ENCODE measurements at places on chromosomes 4 and X.

DNA sequence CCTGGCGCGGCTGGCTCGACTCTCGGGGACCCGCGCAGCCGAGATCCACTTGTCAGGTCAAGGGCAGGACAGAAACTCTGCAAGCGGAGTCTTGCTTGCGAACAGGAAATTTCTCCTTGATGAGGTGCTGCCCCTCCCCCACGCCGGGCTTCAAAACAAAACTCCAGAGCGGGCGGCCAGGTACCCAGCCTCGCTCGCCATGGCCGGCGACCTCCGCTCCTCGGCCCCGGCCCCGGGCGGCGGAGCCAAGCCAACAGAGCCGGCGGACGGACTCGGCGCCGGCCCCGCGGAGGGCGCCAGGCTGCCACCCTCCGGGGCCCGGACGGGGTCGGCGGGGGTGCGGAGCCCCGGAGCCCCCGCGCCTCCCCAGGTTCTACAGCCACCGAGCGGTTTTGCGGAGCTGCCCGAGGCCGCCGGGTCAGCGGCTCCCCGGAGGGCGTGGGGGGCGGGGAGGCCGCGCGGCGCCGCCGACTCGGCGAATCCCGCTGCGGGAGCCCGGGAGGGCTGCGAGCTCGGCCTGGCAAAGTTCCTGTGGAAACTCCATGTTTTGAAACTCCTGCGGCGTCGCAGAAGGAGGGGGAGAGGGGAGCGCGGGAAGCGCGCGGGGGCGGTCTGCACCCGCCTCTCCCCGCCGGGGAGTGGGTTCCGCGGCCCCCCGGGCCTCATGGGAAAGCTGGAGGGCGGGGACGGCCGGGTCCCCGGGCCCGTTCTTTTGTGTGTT is 11.7 kb upstream of the BCOR start:
- DNase-seq: peak; percentile 57

DNA sequence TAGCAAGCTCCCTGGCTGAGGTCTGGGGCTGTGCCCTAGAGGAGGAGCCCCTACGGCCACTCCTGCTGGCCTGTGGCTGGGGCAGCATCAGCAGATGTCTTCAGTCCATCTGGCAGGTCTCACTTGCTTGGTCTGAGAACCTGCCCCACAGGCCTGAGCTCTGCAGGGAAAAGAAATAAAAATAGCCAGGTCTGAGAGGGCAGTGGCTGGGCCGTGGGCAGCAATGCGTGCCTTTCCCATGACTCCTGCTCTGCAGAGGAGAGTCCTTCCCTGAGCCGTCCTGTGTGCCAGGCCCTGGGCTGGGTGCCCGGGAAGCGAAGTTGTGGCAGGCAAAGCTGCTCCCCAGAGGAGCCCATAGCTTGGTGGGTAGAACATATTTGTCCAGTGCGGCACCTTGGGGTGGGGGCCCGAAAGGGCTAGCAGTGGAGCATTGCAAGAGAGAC is 11.3 kb upstream of the KIAA0232 start:
- no peak for DNase-seq

DNA sequence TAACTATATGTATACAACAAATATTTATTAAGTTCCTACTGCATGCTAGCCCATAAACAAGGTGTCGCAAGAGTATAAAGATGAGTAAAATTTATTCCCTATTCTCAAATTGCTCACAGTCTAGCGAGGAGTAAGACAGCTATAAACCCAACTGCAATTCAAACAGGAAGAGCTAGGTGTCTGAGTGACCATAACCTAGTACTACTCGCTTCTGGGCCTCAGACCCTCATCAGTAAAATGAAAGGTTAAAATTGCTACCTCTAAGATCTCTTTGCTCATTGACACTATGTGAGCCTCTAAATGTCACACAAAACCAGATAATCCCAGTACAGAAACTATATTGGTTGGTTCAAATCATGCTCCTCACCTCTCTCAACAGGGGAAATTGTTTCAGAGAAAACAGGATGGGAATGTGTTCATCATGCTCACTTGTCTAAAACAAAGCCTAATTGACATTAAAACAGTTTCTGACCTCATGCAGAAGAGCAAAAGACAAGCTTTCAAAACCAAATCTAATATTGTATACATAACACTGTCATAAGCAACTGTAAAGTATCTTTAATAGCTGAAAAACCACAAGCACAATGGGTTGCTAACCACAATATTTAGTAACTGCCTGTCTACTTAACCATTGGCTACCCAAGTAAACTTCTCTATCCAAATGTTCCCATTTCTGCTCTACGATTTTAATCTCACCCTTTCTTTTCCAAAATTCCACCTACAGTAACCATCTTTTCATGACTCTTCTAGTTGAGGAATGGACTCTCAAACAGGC is 264.6 kb upstream of the FMR1 start:
- DNase-seq: no peak

DNA sequence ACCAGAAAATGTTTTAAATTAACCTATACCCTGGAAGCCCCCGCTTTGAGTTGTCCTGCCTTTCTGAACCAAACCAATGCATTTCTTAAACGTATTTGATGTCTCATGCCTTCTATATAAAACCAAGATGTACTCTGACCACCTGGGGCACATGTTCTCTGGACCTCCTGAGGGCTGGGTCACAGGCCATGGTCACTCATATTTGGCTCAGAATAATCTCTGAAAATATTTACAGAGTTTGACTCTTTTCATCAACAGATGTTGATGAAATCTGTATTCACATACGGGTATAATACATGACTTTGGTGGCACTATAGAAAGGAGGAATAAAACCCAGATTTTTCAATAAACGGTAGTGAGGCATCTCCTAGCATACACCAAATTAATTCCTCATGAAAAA is 55.7 kb downstream of the STAP1 start:
- DNase-seq: no peak

GRCh38 chrX:149541521-149542047 is 772 bp downstream of the EOLA1 start:
- no peak for DNase-seq

- DNase-seq: no peak
Measured at GRCh38 chr4:17688011-17688441, 73.6 kb downstream of the MED28 start.

DNA sequence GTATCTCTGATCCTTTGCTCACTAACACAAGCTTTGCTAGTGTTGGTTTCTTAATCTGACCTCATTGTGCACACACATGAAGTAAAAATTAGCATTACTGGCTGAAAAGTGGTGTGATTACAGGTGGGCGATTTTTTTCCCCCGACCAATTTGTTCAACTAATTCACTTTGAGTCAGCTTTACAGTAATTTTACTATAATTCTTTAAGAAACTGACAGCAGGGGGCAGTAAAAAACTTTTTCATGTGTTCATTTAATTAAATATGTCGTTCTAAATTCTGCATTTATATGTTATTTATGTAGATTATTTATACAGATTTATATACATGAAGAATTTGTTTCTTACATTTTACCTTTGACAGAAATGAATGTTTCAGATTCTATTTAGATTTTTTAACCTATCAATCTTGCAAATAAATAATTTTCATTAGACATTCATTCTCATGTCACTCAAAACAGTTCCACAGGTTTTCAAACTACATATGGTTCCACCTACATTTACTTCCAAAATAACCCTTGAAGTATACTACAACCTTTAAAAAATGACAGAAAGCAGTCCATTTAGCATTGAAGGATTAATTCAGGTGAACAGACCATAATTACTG is 17.5 kb downstream of the PALLD start:
- peak; percentile 54 for DNase-seq

DNA sequence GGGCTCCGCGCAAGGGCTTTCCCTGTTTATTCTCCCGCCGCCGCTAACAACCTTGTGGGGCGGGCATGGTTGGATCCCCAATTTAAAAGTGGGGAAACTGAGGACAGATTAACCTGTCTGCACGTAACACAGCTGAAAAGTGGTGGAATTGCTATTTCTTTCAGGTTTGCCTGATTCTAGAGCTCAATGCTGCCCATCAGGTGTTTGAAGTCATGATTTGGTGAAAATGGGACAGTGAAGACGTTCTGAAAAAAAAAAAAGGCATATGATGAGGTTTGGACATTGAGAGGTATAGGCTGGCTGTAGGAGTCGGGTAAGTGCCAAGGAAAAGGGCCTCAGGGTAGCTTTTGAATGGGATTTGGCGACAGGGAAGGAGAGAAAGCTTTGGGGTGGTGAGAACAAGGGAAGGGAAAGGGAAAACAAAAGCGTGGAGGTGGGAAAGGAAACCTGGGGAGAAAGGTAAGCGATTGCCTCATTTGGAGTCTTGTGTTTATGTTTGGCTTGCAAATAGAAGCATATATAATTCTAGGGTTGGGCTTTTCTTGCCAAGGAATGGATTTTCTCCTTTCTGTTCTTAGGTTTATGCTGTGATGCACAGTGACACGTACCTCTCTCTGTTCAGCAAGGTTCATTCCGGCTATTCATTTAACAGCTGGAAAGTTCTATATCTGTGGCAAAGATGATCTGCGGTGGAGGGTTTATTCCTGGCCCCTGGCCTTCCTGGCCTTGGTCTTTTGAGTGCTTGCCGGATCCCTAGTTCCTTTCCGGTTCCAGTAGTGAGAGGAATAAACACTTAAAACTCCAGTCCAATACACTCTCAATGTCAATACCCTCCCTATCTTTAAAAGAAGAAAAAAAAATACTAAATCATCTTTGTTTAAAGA is 2.4 kb upstream of the STIM2 start:
- DNase-seq: no peak

DNA sequence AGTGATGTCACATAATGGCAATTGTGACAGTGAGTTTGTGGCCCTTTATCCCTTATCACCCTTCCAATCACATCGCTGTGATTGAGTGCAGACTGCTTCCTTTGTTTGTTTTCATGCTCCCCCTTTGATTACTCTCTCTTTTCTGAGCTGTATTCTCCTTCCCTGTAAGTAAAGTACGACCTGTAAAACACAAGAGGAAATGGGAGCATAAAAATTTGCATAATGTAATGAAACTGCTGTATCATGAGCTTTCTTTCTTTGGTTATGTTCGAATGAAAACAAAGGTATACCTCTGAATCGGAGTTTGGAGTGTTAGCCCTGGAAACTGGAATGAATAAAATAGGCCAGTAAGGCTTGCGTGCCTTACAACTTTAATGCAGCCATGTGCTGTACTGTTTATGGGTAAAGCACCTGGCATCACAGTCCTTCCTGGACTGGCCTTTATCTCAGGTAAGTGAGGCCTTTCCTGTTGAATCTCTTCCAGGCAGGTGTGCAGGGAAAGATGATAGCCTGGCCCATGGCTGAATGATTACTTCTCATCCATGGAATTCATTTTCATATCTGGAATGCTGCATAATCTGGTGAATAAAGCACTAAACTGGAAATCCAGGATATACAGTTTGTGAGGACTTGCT is 26.6 kb upstream of the HS3ST1 start:
- DNase-seq: no peak

DNA sequence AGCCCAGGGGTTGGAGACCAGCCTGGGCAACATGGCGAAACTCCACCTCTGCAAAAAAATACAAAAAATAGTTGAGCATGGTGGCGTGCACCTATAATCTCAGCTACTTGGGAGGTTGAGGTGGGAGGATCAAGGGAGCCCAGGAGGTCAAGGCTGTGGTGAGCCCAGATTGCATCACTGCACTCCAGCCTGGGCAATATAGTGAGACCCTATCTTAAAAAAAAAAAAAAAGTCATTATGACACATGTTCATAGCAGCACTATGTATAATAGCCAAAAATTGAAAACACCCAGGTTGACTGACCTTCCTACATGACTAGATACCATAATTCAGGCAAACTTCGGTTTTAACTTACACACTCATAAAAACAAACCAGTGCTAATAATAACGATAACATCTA is 90.8 kb upstream of the RBPJ start:
- no peak for DNase-seq

DNA sequence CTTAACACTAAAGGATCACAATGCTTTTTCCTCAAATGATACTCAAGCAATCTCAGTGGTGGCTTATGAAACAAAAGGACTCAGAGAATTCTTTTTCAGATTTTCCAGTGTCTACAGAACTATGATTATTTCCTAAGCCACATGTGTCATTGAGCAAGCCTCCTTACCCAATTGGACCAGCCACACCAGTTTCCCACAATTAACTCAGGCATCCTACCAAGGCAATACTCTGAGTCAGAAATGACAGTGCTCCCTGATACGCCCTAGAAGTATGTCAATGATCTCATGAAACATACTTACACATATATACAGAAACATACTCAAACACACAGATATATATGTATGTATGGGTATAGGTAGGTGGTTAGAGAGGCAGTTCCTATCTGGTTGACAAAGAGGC is 4.8 kb downstream of the ADAMTS3 start:
- peak; percentile 44 for DNase-seq

GRCh38 chr4:144421839-144422565 is 224.0 kb upstream of the HHIP start:
- no peak for DNase-seq

DNA sequence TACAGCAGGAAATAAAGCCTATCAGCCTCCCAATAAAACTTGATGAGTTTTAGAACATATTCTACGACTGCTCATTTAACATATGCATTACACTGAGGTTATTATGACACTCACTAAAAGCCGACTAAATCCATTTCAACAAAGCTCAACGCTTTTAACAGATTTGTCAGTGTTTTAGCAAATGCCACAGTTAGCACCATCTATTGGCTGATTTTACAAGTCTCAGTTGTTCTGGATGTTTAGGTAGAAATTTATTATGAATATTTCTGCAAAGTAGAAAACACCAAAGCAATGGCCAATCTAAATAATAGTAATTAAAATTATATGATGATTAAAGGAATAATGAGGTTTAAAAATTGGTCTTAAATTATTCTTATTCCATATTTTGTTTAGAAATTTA is 993.2 kb upstream of the PCDH7 start:
- no peak for DNase-seq

GRCh38 chr4:54898056-54898562 is 227.3 kb downstream of the KDR start:
- DNase-seq: peak; percentile 38

DNA sequence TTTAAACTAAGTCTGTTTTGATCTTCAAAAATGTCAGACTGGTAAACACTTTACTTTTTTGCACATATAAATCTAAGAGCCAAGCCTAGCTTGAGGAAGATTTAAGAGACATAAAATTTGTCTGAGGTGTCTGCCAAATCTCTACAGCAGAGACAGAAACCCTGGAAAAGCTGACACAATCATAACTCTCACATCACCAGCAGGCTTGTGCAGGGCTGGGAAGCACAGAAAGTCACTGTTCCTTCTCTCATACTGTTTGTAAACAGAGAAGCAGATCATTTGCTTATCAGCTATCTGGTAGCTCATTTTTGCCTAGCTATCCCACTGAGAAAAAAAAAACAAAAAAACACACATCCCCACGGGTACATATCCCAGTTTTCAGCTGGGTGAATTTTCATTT is 7.0 kb downstream of the ENOX2 start:
- peak; percentile 22 for DNase-seq

DNA sequence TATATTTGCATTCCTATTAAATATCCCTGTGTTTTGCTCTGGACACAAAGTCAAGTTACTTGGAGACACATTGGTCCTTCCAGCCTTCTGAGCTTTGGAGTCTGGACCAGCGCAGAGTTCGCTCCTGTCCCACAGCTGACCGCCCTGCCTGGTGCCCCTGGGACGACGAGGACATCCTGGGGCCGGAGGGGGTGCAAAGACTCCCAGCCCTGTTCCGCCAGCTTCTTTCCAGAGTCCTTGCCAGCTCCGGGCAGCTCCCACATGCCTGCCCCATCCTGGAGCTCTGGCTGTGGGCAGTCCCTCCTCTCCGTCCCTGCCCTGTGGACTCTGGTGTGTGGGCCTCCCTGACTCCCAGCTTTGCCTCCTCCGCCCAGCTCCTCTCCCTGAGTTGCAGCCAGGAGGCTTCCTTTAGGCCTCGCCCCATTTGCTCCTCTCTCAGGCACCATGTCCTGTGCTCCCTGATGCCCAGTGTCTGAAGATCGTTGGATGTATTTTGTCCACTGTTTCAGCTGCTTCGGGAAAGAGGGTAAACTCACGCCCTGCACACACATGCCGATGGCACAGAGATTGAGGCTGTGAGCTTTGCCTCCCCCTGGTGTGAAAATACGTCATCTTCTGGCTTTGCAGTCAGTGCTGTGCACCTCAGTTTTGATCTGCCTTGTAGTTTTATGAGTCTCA is 4.9 kb upstream of the PCGF3 start:
- DNase-seq: no peak

All from EH (cell line).